ENCODE measurements at places on chromosomes 6 and 20.

DNA sequence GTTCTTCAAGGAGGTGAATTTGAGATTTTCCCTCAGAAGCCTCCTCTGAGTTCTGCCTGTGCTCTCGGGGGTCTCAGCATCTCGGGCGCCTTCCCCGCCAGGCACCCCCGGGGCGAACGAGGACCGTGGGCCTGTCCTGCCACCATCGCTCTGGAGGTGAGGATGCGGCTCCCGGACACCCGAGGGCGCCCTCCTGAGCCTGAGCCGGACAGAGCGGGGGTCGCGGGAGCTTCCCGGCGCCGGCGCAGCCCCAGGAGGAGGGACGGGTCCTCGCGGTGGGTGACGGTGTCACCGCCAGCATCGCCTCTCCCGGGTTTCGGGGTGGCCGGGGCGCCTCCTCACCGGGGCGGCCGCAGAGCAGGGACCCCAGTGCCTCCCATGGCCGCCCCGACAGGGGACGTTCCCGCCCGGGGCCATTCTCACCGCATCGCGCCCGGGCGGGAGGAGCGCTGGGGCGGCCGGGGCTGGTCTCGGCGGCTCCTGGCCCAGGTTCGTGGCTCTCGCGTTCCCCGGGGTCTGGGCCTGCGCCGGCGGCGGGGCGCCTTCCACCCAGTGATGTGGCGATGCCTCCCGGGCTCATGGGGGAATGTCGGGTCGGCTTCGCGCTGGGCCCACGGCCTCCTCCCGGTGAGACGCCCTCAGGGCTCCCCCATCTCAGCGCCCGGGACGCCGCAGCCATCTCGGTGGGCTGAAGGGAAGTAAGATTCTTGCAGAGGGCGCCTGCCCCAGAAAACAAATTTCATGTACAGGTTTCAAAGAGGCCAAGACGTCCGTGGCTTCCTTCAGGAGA is 210.5 kb downstream of the ERMARD start:
- DNase-seq: peak; percentile 60

DNA sequence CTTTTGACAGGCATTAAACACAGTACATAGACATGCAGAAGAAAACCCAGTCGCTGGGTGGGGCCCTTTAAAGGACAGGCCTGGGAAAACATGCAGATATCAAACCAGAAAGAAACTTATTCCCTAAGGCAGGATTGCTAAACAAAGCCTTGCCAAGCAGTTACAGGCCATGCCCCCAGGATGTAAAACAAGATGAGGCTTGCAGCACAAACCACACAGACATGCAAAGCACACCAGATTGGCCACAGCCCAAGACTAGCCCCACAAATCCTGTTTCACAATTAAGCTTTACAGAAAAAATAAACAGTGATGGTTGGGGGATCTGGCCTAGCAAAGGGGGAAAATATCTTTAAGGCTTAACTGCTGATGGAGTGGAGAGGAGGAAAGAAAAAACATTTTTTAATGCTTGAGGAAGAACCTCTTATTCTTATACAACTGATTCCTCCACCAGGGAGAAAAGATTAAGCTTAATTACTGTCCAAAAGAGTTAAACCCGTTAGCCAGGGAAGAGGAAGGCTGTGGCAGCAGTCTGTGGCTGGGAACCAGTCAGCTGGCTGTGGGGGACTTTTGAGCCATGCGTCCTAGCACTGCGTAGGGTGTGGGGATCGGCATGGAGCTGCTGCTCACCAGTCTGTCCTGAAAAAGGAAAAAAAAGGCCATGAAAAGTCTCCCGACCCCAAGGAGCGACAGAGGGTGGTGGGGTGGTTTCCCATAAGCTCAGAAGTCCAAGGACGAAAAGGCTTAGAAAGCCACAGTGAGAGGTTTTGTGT is 28.4 kb downstream of the COL19A1 start:
- no peak for DNase-seq

GRCh38 chr6:163008626-163009025 is 280.9 kb downstream of the PACRG start:
- DNase-seq: no peak

GRCh38 chr20:46050444-46050843 is 21.4 kb downstream of the SLC12A5 start:
- no peak for DNase-seq

GRCh38 chr6:17281100-17281496 is at the start of gene RBM24:
Gene RBM24 (plus strand): TSS chr6:17281361. CDS start chr6:17281582, 221 bp downstream.
- DNase-seq: no peak

DNA sequence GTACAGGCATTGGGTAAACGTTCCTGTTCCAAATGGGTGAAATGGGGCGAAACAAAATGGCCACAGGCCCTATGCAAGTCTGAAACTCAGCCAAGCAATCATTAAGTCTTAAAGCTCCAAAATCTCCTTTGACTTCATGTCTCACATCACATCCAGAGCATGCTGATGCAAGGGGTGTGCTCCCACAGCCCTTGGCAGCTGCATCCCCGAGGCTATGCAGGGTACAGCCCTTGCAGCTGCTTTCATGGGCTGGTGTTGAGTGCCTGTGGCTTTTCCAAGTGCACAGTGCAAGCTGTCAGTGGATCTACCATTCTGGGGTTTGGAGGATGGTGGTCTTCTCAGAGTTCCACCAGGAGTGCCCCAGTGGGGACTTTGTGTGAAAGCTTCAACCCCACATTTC is 270.0 kb upstream of the CDYL start:
- DNase-seq: no peak

GRCh38 chr20:12327205-12327604 is 409.5 kb downstream of the BTBD3 start:
- no peak for DNase-seq

GRCh38 chr20:19433371-19434350 is 221.2 kb downstream of the SLC24A3 start:
- no peak for DNase-seq

DNA sequence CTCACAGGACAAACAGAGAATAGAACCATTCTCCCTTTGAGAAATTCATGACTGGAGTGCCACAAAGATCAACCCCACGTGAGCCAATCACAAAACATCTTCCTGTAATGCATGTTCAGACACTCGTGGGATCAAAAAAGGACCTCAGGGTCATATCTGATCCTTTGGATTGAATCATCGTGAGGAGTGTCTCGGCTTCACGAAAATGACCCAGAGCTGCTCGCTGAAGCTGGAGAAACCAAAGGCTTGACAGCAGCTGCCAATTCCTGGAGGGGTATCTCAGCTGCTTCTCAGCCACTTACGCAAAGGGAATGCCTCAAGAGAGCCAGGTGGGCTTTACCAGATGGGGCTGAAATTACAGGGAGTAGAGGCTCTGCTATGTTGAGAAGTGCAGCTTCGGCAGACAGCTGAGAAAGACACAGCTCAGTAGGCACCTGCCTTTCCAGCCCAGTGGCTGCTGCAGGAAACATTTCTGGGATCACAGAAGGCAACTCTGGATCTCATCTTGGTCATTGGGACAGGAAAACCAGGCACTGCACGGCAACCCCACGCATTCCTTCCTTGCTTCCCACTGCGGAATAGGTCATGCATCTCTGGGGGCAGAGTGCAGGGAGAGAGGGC is 813.1 kb downstream of the KIF16B start:
- DNase-seq: no peak

DNA sequence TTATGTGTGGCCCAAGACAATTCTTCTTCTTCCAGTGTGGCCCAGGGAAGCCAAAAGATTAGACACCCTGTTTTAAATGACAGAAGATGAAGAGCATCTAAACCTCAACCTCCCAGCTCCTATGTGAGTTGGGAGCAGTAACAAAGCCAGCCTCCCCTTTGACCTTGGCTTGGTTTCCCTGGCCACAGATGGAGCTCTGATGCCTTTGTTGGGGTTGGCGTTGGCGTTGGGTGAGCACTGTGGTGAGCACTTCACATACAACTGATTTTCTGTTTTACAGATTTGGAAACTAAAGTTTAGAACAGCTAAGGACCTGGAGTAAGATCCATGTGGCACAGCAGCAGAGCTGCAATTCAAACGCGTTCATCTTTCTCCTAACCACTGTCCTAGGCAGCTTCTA is 22.1 kb downstream of the DAAM2 start:
- no peak for DNase-seq

DNA sequence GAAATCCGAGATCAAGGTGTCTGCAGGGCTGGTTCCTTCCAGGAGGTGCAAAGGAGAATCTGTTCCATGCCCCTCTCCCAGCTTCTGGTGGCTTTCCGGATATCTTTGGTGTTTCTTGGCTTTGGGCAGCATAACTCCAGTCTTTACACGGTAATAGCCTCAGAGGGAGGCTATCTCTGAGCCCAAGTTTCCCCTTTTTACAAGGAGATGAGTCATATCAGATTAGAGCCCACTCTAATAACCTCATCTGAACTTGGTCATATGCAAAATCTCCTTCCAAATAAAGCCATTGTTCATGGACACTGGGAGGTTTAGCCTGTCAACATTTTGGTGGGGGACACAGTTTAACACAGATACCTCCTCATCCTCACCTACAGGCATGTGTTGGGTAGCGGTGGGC is 213.7 kb downstream of the ATXN1 start:
- no peak for DNase-seq

GRCh38 chr6:7324520-7324919 is 11.5 kb upstream of the SSR1 start:
- DNase-seq: no peak

- no peak for DNase-seq
Observed at GRCh38 chr6:150632785-150633485, 33.2 kb downstream of the PLEKHG1 start.

GRCh38 chr6:84582997-84583396 is 181.4 kb downstream of the TBX18 start:
- DNase-seq: no peak

GRCh38 chr6:43268355-43268700 is 25.0 kb downstream of the TTBK1 start:
- no peak for DNase-seq

DNA sequence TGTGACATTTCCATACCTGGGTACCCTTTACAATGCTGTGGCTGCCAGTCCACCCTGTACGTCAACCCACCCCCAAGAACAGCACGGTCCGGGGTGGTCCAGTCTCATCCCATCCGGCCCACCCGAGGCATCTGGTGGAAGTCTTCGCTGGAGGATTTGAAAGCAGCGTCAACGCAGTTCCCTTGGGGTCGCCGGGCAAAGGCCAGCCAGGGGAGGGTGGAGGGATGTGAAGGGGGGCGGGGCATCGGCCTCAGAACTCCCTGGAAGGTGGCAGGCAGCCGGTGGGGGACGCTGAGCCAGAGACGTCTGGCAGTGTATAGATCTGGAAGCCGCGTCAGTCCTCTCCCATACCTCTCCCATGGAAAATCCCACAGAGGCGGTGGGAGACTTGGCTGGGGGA is 1944.0 kb upstream of the DEFB115 start:
- DNase-seq: no peak

DNA sequence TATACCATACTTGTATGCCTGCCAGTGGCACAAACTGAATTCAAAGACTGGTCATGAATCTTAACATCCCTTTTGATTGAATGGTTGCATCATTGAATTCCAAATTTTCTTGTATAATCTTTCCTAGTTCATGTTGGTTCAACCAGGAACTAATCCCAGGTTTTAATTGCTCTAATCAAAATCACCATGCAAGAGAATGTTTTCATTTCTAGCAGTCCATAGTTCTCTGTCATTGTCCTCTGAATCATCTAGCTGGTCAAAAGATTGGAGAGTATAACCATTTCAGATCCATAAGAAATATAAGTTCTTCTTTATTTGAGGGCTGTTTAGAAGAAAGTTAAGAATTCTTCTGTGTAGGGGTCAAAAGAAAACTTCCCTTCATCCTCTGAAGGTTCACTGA is 57.2 kb downstream of the ZNF292 start:
- no peak for DNase-seq

GRCh38 chr6:84623956-84624680 is 140.3 kb downstream of the TBX18 start:
- no peak for DNase-seq

DNA sequence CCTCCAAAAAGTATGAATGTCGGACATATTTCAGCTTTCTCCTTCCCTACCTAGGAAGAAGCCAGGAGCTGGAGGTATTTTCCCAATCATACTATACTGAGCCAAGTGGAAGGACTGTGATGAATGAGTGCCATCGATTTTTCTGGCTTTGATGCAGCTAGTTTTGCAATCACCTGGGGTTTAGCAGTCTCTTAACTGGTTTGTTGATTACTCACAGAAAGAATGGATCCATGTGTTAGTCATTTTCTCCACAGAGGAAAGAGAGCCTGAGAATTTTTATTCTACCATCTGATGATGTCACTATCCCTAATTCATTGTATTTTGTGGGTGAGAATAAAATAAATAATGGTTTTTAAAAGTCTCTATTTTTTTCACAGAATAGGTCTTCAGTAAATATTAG is 282.9 kb upstream of the RNF217 start:
- no peak for DNase-seq

Measured in ascending aorta (tissue), 2 donors.